Muscle of leg (tissue), 16 donors: ENCODE measurements at places on chromosomes 3 and 15.

- no peak for DNase-seq
These were observed 12.5 kb downstream of the KLHDC8B start for GRCh38 chr3:49183873-49184272.

GRCh38 chr3:56291244-56291680 is 177.0 kb downstream of the ERC2 start:
- DNase-seq: peak; percentile 83

GRCh38 chr3:154120961-154121700 is at the start of gene ARHGEF26:
Gene ARHGEF26 (plus strand): TSS chr3:154121390. CDS start chr3:154121993, 603 bp downstream.
- peak; percentile 92 for DNase-seq

DNA sequence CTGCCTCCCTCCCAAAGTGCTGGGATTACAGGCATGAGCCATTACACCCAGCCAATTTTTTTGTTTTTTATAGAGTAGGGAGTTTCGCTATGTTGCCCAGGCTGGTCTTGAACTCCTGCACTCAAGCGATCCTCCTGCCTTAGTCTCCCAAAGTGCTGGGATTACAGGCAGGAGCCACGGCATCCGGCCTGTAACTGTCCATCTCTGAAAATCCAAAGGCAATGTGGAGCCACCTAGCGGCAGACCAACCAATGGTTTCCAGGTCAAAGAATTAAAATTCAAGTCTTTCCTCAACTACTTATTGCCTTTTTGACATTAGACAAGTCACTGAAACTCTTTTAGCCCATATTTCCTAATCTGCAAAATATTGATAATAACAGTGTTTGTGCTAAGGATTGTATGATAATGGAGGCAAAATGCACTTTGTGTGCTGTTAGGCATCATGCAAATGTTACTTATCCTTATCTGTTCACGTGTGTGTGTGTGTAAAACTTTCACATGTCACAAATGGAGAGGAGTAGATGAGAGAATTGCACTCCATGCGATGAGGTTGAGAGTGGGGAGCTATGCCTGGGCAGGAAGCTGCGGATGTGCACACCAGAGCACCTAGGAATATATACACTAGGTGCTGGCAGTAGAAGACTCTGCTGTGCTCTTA is 48.7 kb downstream of the COL8A1 start:
- DNase-seq: peak; percentile 52

DNA sequence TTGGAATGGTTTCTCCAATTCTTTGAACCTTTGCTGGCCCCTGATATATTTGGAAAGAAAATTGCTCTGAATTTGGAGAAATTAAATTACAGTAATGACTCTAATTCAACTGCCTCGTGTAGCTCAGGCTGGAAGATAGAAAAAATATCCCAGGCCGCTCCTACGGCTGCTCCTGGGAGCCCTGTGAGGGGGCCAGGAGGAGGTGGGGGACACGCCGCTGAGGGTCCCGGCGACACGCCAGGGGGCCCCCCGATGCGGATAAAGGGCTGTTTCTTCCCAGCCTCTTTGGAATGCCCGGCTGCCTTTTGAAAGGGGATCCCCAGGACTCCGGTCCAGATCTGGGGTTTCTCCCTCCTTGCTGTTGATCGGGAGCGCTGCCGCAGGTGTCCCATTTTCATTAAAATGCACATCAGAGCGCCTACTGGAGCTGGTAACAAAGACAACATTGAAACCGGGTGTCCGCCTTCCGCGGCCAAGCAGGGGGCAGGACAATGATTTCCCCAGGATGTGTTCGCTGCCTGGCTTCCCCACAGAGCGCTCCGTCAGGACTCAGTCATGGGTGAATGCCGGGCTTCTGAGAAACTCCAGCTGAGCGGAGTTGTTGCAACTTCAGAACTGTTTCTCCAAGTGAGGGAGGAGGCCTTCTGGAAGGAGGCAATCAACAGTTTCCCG is 200.1 kb upstream of the KBTBD8 start:
- peak; percentile 55 for DNase-seq

DNA sequence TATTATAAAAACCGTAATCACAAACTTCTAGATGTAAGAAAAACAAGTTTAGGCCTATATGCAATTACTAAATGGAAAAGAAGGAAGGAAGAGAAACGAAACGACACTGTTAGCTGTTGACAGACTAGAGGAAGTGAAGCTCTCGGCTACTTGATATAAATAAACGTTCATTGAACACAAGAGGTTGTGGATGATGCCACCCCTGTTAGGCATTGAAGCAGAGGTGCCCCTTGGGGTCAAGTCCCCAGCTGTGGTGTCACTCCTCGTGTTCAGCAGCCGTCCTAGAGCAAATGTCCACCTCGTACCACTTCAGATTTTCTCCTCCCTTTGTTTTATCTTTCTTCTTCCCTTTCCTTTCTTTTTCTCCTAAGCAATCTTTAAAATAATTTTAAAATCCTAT is 146.5 kb upstream of the UBE2E1 start:
- DNase-seq: peak; percentile 37

- no peak for DNase-seq
These were observed 233.2 kb downstream of the KLF13 start for GRCh38 chr15:31559786-31560185.

DNA sequence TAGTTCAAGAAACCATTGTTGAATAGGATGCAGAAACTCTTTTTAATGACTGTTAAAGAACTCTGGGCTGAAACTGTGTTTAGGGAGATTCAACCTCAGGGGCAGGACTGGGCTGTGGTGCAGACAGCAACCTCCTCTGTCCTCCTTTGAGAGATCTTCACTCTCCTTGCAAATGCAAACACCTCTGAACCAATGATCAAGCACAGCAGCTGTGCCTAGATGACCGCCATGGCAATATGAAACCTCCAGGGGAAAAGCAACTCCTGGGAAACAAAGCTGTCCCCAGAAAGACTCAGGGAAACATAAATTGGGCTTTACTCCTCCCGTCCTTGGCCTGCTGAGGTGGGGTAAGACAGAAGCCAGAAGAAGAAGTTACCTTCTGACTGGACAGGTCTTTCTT is 52.6 kb downstream of the TBC1D2B start:
- DNase-seq: no peak

DNA sequence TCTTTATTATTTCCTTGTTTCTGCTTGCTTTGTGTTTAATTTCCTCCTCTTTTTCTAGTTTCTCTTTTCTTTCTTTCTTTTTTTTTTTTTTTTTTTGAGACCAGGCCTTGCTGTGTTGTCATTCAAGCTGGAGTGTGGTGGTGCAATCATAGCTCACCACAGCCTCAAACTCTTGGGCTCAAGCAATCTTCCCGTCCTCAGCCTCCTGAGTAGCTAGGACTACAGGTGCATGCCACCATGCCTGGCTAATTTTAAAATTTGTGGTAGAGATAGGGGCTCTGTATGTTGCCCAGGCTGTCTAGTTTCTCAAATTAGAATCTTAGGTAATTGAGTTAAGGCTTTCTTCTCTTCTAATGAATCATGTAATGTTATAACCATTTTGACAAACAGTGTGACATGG is 22.4 kb downstream of the SLMAP start:
- no peak for DNase-seq
